ENCODE measurements at places on chromosomes 3 and 15. TPM values are rescaled to one million over a fixed set of nuclear protein-coding genes. Genes with fewer than 3 reads are reported as not detected.

GRCh38 chr15:41017066-41017735, 63.9 kb downstream of the CHAC1 start:
- peak overlapping the region; percentile 66 for H3K27ac ChIP-seq
- no peaks in the 10 kb centered on the region for H3K27me3 ChIP-seq
- peaks cover 53% of the 10 kb centered on the region for H3K36me3 ChIP-seq
- H3K4me3 ChIP-seq, result no peak overlapping the region
- DNase-seq, result no peak
- peaks cover 29% of the 10 kb centered on the region for H3K4me1 ChIP-seq

DNA sequence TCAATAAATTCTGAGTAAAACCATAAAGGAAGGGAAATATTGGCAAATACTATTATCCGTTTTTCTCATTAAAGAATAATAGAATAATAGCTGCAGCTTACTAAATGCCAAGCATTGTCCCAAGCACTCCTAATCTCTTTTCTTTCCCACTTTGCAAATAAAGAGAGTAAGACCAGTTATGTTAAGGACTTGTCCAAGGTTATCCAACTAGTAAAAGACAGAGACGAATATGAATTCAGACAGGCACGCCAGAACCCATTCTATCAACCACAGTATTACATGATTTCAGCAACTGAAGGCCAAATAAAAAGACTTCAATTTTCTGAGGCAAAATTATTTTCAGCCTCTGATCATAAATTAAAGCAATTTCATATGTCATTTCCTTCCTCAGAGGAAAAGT, 235.5 kb downstream of the STAG1 start:
- no peak overlapping the region for H3K27ac ChIP-seq
- no peaks in the 10 kb centered on the region for H3K27me3 ChIP-seq
- no peaks in the 10 kb centered on the region for H3K4me1 ChIP-seq
- DNase-seq, result no peak
- no peak overlapping the region for H3K4me3 ChIP-seq
- H3K36me3 ChIP-seq, result no peaks in the 10 kb centered on the region

- H3K27ac ChIP-seq, result no peak overlapping the region
- no peaks in the 10 kb centered on the region for H3K36me3 ChIP-seq
- no peaks in the 10 kb centered on the region for H3K4me1 ChIP-seq
- H3K4me3 ChIP-seq, result no peak overlapping the region
Measured at GRCh38 chr3:142586803-142587406, 8.4 kb upstream of the ATR start.

Gene AGBL1
- 0.06 TPM for polyA plus RNA-seq

Gene CAMK1
- polyA plus RNA-seq, result 24.1 TPM

GRCh38 chr3:72682936-72683452, 165.3 kb downstream of the SHQ1 start:
- no peak overlapping the region for H3K4me3 ChIP-seq
- no peaks in the 10 kb centered on the region for H3K36me3 ChIP-seq
- DNase-seq, result no peak
- H3K27me3 ChIP-seq, result no peaks in the 10 kb centered on the region
- H3K4me1 ChIP-seq, result no peaks in the 10 kb centered on the region

GRCh38 chr3:187706971-187707370, 4.6 kb upstream of the RTP2 start:
- H3K4me1 ChIP-seq, result peaks cover 6% of the 10 kb centered on the region
- H3K27me3 ChIP-seq, result no peaks in the 10 kb centered on the region
- H3K27ac ChIP-seq, result no peak overlapping the region
- H3K36me3 ChIP-seq, result no peaks in the 10 kb centered on the region
- no peak overlapping the region for H3K4me3 ChIP-seq
- no peak for DNase-seq

DNA sequence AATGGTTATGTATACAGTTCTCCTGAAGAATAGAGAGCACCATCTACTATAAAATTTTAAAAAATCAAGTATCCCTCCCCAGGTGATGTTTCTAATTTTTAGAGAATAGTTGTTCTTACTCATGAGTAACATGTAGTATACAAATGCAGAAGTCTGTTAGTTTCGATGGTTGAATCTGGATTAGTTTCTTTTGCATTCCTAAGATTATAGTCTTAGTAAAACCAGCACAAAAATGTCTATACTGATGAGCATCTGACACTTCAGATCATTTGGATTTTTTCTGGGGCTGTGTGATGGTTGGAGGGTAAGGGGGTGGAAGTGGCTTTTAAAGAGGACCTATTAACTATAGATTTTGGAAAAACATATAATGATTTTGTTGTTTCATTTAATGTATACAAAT, 167.3 kb upstream of the SGO1 start:
- no peak overlapping the region for H3K4me3 ChIP-seq
- no peak overlapping the region for H3K27ac ChIP-seq
- no peaks in the 10 kb centered on the region for H3K4me1 ChIP-seq
- no peak for DNase-seq
- no peaks in the 10 kb centered on the region for H3K36me3 ChIP-seq

- H3K4me3 ChIP-seq, result no peak overlapping the region
- no peak overlapping the region for H3K27ac ChIP-seq
- no peaks in the 10 kb centered on the region for H3K36me3 ChIP-seq
- no peaks in the 10 kb centered on the region for H3K4me1 ChIP-seq
- DNase-seq, result no peak
Measured at GRCh38 chr3:13598926-13599886, 50.3 kb downstream of the FBLN2 start.

GRCh38 chr3:104887069-104887468, 479.6 kb upstream of the ALCAM start:
- H3K36me3 ChIP-seq, result no peaks in the 10 kb centered on the region
- no peak for DNase-seq
- H3K4me1 ChIP-seq, result no peaks in the 10 kb centered on the region
- H3K27ac ChIP-seq, result no peak overlapping the region
- H3K4me3 ChIP-seq, result no peak overlapping the region

DNA sequence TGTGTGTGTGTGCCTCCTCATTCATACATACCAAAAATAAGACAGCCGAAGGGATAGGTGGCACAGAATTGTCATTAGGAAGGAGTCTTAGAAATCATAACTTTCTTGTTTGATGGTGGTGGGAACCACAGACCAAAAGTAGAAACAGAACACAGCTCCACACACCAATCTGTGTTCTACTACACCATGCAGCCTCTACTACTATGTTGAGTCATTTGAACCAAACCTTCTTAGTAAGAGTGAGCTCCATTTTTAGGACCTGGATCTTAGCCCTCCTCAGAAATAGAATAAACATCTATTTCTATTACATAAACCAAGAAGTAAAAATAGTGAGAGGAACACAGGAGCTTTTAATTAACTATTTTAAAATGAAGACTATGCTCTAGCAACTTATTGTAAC, 27.9 kb upstream of the PLCH1 start:
- H3K4me3 ChIP-seq, result no peak overlapping the region
- DNase-seq, result peak; percentile 7
- no peaks in the 10 kb centered on the region for H3K36me3 ChIP-seq
- H3K27me3 ChIP-seq, result no peaks in the 10 kb centered on the region

Gene MESP1
- polyA plus RNA-seq, result 0.45 TPM

GRCh38 chr15:77104155-77104554, 33.2 kb upstream of the TSPAN3 start:
- H3K36me3 ChIP-seq, result no peaks in the 10 kb centered on the region
- H3K27ac ChIP-seq, result no peak overlapping the region
- DNase-seq, result no peak
- no peaks in the 10 kb centered on the region for H3K4me1 ChIP-seq
- H3K4me3 ChIP-seq, result no peak overlapping the region
- H3K27me3 ChIP-seq, result no peaks in the 10 kb centered on the region

DNA sequence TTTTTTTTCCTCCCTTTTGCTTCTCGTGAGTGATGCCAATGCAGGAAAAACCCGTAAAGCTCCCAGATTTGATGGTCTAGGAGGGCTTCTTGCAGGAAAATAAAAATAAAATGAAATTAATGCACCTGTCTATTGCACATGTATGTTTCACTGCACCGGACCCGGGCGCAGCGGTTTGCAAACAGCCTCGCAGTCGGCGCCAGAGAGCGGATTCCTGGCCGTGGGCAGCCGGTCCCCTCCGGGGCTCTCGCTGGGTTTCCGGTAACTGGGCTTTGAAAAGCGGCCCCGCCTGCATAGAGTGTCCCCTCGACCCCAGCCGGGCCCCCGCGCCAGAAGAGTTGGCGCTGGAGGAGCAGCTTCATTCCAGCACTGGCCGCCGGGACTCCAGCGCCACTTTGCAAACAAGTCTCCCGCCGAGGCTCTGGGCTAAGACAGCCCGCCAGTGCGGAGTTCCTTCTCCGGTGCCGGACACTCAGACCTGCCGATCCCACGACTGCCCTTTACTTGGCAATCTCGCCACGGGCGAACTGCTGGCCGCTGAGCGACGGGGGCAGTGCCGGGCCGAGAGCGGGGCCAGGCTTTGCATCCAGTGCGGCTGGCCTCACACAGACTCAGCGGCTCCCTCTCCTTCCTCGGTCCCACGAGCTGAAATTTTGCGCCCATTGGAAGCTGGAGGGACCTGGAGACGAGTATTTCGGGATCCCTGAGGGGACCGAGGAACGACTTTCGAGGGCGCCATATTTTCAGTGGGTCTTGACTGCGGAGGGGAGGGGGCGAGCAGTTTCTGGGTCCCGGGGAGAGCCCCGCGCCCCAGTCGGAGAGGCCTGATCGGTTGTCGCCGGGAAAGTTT, 225.9 kb upstream of the C2CD4B start:
- H3K4me3 ChIP-seq, result peak overlapping the region; percentile 89
- peak overlapping the region; percentile 76 for H3K27ac ChIP-seq
- H3K27me3 ChIP-seq, result no peaks in the 10 kb centered on the region
- H3K36me3 ChIP-seq, result no peaks in the 10 kb centered on the region

DNA sequence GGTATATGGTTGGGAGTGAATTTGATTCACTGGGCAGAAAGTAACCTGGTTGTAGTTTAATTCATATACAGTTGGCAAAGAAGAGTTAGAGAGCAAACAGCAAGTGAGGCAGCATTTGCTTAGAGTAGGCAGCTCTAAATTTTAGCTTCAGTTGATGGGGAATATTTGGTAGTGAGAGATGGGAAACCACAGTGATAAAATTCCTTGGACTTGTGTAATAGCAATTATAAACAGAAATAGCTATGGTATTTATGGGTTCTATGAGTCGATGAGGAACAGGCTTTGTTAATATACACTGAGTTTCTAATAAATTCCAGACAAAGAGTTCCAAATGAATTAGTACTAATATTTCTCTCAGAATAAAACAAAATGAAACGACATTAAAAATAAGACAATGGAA, 894.0 kb downstream of the ROBO2 start:
- no peaks in the 10 kb centered on the region for H3K36me3 ChIP-seq
- no peaks in the 10 kb centered on the region for H3K4me1 ChIP-seq
- no peak overlapping the region for H3K27ac ChIP-seq
- no peak overlapping the region for H3K4me3 ChIP-seq
- no peak for DNase-seq
- H3K27me3 ChIP-seq, result no peaks in the 10 kb centered on the region

DNA sequence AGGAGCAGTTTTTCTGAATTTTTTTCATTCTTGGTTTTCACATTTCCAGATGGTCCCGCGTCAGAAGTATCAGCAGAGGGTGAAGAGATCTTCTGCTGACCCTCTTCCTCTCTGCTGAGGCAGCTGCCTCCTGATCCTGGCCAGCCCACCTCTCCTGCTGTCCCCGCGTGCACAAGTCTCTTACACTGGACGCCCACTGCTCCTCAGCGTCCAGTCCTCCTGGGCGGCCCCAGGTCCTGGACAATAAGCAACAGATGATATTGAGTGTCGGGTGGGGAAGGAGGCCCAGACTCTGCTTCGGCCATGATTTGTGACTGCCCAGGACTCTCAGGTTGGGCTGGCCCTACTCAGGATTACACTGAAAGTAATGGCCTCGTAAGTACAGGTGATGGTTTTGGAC, 50.1 kb downstream of the KLHL25 start:
- H3K36me3 ChIP-seq, result peaks cover 100% of the 10 kb centered on the region
- H3K27me3 ChIP-seq, result no peaks in the 10 kb centered on the region
- H3K27ac ChIP-seq, result no peak overlapping the region

Measured in left lung (tissue), 14 donors.